ENCODE measurements at places on chromosomes 16 and 17. TPM values are rescaled to one million over a fixed set of nuclear protein-coding genes. Genes with fewer than 3 reads are reported as not detected.

GRCh38 chr16:84373907-84374489, 5.7 kb downstream of the ATP2C2 start:
- no peak overlapping the region for H3K27ac ChIP-seq
- H3K4me1 ChIP-seq: peaks cover 4% of the 10 kb centered on the region

DNA sequence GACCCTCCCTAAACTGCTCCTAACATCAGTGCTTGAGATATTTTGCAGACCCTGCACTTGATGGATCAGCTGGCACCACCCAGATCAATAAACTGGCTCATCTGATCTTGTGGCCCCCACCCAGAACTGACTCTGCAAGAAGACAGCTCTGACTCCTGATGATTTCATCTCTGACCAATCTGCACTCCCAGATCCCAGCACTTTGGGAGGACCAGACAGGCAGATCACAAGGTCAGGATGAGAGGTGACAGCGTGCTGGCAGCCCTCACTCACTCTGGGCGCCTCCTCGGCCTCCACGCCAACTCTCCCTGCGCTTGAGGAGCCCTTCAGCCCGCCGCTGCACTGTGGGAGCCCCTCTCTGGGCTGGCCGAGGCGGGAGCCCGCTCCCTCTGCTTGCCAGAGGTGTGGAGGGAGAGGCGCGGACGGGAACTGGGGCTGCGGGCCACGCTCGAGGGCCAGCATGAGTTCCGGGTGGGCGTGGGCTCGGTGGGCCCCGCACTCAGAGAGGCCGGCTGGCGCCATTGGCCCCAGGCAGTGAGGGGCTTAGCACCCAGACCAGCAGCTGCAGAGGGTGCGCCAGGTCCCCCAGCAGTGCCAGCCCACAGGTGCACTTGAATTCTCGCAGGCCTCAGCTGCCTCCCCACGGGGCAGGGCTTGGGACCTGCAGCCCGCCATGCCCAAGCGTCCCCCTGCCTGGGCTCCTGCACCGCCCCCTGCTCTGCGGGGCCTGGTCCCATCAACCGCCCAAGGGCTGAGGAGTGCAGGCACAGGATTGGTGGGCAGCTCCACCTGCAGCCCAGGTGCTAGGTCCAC, 2.4 kb upstream of the C16orf54 start:
- H3K36me3 ChIP-seq: no peaks in the 10 kb centered on the region
- H3K4me1 ChIP-seq: no peaks in the 10 kb centered on the region
- no peak for DNase-seq
- H3K4me3 ChIP-seq: no peak overlapping the region
- no peaks in the 10 kb centered on the region for H3K27me3 ChIP-seq

C16orf86 gene
- 0.96 TPM for total RNA-seq

FLYWCH2 gene
- total RNA-seq: 40.6 TPM

- H3K27ac ChIP-seq: no peak within 1 kb of the TSS
- no peaks in the 10 kb centered on the region for H3K36me3 ChIP-seq
- no peak for DNase-seq
- no peak within 1 kb of the TSS for H3K4me3 ChIP-seq
- H3K27me3 ChIP-seq: peaks cover 11% of the 10 kb centered on the region
Measured at GRCh38 chr17:50532452-50533024, at the start of gene EPN3. EPN3 (plus strand) TSS chr17:50532735; CDS start chr17:50536557, 3,822 bp downstream.

DNA sequence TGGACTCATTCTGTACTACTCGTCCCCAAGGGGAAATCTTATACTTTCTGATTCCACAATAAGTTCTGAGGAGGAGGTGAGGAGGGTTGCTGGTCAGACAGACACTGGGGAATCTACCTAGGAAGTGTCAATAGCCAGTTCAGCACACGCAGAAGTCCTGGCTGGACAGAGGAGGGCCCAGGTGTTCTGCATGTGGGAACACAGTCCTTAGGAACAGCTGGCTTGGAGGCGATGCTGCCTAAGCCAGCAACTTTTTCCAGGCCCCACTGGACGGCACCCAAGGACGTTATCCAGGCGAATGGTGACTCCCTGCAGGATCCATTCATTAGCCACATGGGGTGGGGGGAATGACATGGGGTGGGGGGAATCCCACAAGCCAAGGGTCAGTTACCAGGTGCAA, 29.9 kb upstream of the WFIKKN2 start:
- H3K27me3 ChIP-seq: no peaks in the 10 kb centered on the region
- no peak overlapping the region for H3K27ac ChIP-seq
- no peaks in the 10 kb centered on the region for H3K36me3 ChIP-seq
- H3K4me3 ChIP-seq: no peak overlapping the region

DNA sequence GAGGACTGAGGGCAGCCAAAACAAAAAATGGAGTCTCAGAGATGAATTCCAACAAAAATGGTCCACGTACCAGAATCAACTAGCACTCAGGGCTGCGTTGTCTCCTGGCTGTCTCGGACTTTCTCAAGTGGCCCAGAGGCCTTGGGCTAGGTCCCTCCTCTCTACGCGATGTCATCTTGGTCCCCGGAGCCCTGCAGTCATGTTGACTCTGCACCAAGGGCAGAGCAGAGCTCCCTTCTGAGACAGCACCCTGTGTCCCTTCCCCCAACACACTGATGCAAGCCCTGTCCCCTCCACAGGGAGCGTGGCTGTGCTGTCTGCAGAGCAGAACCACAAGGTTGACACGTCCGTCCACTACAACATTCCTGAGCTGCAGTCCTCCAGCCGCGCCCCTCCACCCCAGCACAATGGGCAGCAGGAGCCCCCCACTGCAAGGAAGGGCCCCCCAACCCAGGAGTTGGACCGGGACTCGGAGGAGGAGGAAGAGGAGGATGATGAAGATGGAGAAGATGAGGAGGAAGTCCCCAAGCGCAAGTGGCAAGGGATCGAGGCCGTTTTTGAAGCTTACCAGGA, 20.8 kb downstream of the GINS2 start:
- DNase-seq: no peak
- peaks cover 27% of the 10 kb centered on the region for H3K36me3 ChIP-seq
- H3K4me3 ChIP-seq: no peak overlapping the region
- no peak overlapping the region for H3K27ac ChIP-seq

Measured in SJCRH30 (cell line).